ENCODE measurements at places on chromosomes 3 and 15. TPM values are rescaled to one million over a fixed set of nuclear protein-coding genes. Genes with fewer than 3 reads are reported as not detected.

DNA sequence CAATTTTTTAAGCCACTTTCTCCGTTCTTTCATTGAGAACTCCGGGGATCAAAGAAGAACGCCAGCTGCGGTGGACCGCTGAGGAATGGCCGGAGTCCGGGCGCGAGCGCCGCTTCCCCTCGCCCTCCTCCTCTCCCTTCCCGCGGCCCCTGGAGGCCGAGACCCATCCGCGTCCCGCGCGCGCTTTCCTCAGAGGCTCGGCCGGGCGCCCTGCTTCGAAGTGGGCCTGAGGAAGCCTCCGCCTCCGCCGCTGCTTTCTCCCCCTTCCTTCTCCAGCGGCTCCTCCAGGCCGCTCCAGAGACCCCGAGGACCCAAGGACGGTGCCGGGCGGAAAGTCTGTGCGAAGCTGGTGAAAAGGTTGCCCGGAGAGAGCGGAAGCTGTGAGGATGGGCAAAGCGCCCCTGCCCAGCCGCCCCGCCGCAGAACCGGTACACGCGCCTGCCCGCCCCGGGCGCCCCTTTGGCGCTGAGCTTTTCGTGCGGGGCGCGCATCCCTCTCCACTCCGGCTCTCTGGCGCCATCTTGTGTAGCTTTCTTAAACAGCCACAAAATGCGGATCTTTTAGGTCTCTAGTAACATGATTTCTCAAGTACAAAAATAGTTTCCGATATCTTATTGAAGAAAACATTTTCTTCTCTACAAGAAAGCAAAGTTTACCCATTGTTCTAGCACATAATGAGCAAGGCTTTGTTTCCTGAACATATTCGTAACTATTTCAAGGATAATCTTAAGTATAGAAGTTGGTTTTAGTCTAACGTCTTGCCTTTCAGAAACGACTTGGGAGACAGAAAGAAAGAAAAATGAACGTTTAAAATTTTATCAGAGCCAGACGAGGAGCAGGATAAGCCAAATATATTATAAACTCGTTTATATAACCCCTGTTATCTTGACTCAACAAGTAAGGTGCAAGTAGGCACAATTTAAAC is 59.2 kb upstream of the FAM174B start:
- DNase-seq: peak; percentile 70

Gene HESX1
- polyA plus RNA-seq: 3.3 TPM

Gene TM4SF4
- 0.13 TPM for polyA plus RNA-seq

- no peak for DNase-seq
Measured at GRCh38 chr3:31240874-31241273, 291.9 kb upstream of the STT3B start.

DNA sequence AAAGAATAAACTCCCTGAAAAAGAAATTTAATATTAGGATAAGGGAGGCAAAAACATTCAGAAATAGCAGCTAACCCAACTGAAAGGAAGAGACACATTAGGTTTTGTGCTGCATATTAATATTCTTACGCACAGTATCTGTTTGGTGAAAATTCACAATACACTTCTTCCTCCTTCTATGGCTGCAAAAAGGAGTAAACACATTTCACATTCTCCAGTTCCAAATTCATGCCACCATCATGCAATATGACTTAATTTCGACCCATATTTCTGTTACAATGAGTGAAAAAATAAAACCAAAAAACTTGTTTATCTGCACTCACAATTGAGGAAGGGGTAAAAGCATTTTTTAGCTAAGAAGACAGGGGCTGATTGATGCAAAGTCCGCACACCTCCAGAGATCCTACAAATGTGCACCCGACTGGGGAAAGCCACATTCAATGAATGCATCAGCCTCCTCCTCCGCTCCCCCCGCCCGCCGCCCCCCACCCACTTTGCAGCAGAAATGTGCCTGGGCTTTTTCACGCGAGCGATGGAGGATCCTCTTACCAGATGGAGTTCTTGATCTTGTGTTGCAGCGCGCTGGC is 1.0 kb downstream of the RFX7 start:
- no peak for DNase-seq

Gene LDHAL6B
- polyA plus RNA-seq: not detected

Gene DUOX1
- 6.4 TPM for polyA plus RNA-seq

Gene COL8A1
- polyA plus RNA-seq: 0.96 TPM

DNA sequence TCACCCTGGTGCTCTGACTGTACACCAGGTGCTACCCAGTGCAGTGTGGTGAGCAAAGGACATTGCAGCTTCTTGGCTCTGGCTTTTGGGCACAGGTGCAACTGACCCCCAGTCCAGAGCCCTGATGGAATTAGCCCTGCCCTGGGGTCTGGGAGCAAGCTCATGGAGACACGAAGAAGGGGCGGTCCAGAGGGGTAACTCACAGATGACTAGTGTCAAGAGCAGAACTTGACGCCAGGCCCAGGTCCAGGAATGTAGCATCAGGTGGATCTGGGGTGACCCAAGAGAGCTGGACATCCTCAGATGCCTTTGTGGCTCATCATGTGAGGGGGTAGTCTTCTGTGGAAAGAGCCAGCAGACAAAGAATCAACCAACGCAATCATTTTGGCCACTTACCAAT is 88.9 kb downstream of the ASB7 start:
- no peak for DNase-seq

GRCh38 chr15:41870689-41871081 is 23.2 kb downstream of the SPTBN5 start:
- DNase-seq: no peak

- no peak for DNase-seq
Measured at GRCh38 chr3:140599496-140599895, 78.4 kb upstream of the TRIM42 start.

Gene HIGD1A
- polyA plus RNA-seq: 93.9 TPM

DNA sequence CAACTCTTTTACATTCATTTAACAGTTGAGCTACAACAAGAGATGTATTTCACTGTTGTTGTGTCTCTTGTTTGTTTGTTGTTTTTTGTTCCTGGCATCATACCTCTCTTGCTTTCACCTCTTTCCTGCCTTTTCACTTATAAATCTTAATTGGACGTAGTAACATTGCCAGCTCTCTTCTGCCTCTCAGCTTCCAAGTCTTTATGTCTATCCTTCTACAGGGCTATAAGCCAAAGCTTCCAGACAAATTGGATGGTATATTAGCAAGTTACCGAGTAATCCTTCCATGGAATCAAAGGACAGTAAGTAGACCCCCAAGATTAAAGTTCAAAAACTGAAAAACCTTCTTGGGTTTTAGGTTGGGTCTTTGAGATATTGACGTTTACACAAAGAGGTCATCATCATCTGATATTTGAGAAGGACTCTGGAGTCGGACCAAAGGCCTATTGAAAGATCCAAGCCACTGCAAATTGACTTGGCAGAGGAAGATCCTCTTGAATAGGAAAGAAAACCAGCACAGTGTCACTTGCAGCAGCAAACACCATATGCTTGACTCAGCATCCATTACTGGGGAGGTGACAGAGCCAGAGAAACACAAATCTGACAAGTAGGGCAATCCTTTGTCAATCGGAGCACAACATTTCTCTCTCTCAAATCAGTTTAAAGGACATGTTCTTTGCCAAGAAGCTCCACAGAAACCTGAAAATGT is 648.5 kb upstream of the NR2F2 start:
- DNase-seq: no peak

GRCh38 chr3:124435467-124435866 is 294.8 kb upstream of the UMPS start:
- no peak for DNase-seq

- DNase-seq: no peak
Measured at GRCh38 chr3:5494905-5495519, 307.5 kb downstream of the EDEM1 start.

GRCh38 chr3:20406611-20407011 is 220.6 kb upstream of the SGO1 start:
- no peak for DNase-seq

DNA sequence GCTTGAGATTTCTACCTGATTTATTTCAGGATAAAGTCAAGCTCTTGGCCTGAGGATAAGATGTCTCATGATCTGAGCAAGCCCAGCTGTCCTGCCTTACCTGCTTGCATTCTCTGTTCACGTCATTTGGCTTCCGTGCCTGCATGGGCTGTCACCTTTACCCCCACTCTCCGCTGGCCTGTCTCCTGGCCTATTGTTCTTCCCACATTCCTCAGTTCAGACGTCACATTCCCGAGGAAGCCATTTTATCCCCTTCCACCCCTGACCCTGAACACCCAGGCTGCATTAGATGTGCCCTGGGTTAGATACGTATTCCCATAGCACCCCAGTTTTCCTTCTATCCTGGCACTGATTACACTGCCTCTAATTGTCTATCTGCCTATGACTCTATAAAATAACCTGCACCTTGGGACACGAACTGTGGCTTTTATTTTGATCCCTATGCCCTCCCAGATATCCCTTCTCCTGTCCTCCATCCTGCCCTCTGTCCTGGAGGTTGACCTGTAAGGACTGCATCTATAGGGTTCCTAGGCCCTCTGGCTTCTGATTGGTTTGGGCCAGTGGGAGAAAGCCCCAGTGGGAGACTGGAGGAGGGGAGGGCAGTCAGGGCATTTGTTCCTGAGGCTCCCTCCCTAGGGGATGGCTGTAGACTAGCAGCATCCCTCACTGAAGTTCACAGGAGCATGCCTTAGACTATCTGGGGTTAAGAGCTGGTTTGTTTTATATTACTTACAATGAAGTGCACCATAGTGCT is 19.2 kb upstream of the UBE2Q2 start:
- no peak for DNase-seq

GRCh38 chr3:127391436-127392155 is 103.8 kb upstream of the PRR20G start:
- no peak for DNase-seq

- no peak for DNase-seq
Measured at GRCh38 chr3:186003610-186004009, 65.8 kb upstream of the TRA2B start.

Gene HDC
- 0.75 TPM for polyA plus RNA-seq

DNA sequence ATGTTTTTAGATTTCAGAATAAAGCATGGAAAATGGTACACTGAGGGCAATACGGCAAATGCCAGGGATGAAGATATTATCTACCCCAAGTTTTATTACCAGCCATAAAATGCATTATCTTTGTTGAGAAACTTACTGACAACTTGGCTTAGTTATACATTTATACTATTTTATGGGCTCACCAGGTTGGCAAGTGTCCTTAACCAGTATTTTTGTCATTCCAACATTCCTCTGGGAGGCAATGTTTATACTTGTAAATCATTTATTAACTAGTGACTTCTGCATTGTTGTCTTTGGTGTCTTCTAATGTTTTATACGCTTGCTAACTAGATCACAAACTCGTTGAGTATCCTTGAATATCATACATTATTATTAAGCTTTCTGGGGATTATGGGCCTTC is 18.0 kb upstream of the ADGRG7 start:
- no peak for DNase-seq

Gene CAND2
- polyA plus RNA-seq: 5.8 TPM
